ENCODE measurements at places on chromosomes 1 and 21.

DNA sequence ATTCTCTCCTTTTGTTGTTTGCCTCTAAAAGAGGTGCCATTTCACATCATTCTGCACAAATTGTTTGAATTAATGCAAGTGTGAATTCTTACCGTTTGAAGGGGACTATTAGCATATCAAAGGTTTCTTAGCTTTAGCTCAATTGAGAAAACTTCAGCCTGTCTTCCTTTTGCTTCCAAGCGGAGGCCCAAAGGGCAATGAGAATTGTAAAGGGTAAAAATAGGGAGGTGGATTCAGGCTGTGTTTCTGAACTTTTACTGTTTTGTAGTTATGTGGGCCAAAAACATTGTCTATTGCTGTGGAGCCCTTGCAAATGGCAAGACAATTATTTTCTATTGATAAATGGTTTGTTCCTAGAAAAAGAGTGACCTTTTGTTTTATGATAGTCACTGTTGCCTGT, 3.6 kb downstream of the ADGRL2 start:
- peak; percentile 76 for DNase-seq

- no peak for DNase-seq
These were observed 206.0 kb downstream of the SETD4 start for GRCh38 chr21:35854281-35854680.

DNA sequence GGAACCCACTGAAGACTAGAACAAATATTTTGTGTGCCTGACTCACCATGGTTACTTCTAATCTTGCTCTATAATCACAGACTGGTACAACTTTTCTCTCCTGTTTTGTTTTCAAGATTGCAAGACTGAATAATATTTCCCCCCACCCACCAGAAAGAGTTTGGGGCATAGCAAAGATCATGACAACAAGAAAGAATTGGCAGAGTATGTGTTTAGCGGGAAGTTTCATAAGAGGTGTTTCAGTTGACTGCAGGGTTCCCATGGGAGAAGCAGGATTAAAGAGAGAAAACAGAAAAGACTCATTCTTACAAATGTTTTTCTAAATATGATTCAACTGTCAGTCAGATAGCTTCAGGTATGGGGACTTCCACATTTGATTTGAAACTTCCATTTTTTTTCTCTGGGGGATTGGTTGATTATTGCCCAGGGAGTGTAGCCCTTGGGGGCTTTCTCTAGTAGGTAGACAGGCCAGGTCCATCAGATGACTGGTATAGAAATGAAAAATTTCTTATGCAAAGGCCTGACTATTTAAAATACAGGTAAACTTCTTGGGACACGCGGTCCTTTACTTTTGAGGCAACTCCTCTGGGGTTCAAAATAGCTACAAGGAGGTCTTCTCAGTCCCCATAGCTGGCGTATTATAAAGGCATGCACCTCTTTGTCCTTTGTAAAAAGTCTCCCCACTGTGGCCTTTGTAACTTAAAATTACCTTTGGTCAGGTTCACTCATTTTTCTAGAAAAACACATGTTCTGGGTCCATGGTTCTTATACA, 13.9 kb downstream of the OR14I1 start:
- no peak for DNase-seq

GRCh38 chr1:40477678-40478053, 576 bp downstream of the ZFP69 start:
- no peak for DNase-seq

DNA sequence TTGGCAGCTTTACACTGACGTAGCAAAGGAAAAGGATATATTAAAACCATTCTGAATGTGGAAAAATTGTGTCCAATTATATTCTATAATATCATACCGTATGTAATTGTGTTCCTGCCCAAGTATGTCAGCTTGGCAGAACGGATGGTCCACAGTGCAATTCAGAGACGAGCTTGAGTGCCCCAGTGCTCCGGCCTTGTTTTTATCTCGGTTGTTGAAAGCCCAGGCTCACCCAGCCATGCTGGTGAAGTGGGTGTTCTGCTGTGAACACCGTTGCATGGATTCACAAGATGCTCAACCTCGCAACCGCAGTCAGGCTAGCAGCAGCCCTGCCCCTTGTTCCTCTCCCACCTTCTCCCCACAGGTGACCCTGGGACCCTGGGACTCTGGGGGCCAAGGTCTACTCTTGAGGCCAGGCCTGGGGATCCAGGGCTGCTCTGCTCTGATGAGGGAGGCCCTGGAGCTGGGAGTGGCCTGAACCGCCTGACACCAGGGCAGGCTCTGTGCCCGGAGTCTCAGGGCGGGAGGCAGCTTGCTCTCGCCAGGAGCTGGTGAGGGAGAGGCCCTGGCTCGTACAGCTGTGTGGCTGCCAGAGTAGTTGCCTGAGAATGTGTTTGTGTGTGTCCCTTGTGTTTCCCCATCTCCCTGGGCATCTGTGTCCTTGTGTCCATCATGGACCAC, 11.2 kb downstream of the PTPRF start:
- no peak for DNase-seq

- no peak for DNase-seq
These were observed 8.1 kb downstream of the MIS18A start for GRCh38 chr21:32270748-32271147.

- DNase-seq: no peak
These were observed 39.7 kb upstream of the RUNX3 start for GRCh38 chr1:24969596-24970398.

DNA sequence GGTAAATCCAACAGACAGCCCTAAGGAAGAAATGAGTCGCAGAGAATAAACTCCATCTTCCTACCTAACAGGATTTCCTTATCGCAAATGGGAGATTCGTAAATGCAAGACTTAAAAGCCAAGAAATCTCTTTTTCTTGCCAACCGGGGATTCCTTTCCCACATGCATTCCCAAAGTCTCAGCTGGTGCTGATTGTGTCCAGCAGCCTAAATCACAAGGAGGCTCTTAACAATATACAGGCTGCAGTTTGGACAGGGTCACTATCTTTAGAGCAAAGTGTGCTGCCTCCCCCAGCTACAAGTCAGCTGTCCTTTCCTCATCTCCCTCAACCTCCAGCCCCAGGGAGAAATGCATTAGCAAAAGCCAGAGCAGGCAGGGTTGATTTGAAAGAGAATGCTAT, 189.8 kb upstream of the PLXNA2 start:
- no peak for DNase-seq

DNA sequence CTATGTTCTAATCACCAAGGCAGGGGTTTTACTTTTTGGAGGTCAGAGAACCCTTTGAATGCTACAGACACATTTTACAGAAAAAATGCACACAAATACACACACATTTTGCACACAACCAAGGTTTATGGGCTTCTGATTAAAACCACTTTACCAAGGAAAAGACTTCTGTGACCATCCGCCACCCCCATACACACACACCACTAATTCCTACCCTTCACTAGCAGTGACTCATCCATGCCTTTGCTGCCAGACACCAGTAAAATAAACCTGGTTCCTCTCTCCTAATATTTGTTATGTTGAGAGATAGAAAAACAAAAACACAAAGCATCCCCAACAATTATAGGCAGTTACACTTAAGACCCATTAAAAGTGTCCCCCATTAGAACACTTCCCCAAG, 12.9 kb downstream of the PIGM start:
- DNase-seq: no peak

GRCh38 chr1:48592330-48592729, 120.3 kb upstream of the SPATA6 start:
- DNase-seq: no peak

DNA sequence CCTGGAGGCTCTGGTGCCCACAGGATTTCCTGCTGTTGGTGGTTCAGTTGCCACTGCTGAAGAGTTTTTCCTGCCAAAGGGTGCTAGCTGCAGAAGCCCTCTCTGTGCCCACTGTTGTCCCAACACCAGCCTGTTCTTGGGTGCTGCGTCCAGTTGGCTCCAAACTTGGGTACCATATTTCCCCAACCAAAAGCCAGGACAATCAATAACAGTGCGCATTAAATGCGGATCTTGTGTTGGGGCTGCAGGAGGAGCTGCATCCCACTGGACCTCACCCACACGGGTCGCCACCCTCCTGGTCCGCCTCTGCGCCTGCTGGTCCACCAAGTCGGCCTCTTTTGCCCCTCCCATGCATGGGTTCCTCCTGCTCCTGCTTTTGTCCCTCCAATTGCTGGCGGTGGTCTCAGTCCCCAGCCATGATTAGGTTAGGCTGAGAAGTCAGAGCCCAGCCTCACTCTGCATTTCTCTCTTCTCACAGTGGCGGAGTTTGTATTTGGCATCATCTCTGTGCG, 9.8 kb downstream of the ABCG1 start:
- DNase-seq: no peak

DNA sequence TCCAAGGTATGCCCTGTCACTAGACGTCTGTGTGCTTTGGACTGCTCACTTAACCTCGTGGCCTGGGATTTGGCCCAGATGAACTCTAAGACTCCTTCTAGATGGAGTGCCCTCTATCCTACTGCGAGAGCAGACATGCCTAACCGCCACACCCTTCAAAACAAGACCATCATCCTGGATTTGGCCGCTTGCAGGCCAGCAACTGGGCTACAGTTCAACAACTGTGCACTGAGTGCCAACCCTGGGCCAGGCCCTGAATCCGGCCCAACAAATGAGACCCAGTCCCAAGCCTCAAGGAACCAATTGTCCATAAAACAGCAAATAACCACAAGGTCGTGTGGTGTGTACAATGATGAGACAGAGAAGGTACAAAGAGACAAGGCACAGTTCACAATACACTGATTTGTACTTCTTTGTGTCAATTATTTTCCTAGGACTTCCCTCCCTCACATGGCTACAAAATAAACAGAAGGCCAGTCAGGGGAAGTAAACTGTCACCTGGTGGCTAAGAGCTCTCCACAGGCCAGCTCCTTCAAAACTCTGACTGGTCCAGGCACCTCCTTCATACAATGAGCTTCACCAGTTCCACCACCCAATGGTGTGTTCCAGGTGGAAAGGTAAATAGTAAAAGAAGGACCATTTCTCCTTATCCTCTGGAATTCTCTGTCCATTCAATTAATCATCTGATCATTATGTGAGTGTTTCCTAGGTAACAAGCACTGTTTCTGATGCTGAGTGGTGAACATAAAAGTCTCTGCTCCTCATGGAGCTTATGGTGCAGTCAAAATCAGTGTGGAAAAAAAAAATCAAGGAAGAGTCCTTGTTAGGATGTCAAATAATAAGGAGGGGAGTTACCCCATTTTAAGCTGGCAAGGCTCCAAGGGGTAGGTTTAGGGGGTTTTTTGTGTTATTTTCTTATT, 60.4 kb downstream of the CAPZB start:
- DNase-seq: no peak

GRCh38 chr1:66315671-66316070, 218.3 kb upstream of the SGIP1 start:
- DNase-seq: no peak

GRCh38 chr1:180424848-180425457, 77.4 kb downstream of the ACBD6 start:
- no peak for DNase-seq

GRCh38 chr1:33815061-33815460, 48.8 kb upstream of the HMGB4 start:
- no peak for DNase-seq

DNA sequence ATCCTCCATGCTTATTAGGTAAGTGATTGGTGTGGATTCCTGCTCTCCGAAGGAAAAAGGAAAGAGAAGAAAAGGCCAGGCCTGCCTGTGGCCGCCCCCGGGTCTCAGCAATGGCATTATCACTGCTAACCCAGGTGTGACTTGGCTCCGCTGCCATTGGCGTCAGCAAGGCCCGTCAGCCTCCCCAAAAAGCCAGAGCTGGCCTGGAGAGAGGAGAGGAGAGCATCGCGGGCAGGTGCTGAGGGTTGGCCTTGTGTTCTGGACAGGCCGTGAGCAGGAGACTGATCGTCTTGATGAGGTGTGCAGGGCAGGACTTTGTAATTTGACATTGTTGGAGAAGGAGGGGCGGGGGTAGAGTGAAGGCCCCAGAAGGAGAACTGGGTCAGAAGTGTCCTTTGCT, 186.4 kb downstream of the CAMTA1 start:
- no peak for DNase-seq

DNA sequence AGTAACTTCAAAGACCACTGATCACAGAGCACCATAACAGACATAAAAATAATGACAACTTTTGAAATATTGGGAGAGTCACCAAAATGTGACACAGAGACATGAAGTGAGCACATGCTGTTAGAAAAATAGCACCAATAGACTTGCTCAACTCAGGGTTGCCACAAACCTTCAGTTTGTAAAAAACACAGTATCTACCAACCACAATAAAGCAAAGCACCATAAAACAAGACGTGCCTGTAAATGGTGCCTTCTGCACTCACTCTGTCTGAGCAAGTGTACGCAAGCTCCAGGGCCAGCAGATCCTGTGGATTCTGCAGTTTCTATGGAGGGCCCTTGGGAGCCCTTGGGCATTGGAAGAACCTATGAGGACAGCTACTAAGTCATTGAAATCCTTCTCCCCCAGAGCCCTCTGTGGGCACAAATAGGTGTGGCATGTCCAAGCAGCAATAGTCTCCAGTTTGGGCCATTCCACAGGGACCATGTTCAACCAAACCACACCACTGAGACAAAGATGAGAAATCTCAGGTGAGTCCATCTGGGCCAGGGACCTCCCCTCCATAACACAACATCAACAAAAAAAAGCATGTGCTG, 116.9 kb upstream of the RAB4A start:
- no peak for DNase-seq

DNA sequence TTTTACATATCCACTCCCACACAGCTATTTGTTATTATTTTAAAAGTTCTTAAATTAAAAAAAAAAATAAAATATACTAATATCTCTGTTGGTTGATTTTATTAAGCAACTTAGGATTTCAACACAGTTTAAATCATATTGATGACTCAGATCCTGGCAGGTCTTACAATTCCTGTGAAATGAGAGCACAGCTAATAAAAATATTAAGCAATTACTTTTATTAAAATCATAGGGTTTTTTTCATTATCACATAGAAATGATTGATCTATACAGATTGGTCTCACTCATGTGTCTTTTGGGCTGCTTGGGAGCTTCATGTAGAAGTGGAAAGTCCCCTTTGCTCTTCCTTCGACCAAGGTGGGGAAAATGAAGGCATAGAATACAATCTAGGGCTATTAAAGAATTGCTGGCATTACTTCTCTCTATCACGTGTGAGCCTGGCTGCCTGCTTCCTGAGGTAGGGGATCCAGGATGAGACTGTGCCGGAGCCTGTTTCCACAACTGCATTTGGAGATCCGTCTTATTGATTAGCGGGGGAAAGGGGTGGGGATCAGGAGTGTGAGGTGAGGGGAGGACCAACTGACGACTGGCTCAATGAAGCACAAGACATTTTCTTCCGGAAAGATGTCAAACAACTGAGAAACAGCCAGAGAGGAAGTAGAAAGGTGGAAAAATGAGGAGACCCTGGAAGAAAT, 858.0 kb downstream of the USP25 start:
- DNase-seq: peak; percentile 20

DNA sequence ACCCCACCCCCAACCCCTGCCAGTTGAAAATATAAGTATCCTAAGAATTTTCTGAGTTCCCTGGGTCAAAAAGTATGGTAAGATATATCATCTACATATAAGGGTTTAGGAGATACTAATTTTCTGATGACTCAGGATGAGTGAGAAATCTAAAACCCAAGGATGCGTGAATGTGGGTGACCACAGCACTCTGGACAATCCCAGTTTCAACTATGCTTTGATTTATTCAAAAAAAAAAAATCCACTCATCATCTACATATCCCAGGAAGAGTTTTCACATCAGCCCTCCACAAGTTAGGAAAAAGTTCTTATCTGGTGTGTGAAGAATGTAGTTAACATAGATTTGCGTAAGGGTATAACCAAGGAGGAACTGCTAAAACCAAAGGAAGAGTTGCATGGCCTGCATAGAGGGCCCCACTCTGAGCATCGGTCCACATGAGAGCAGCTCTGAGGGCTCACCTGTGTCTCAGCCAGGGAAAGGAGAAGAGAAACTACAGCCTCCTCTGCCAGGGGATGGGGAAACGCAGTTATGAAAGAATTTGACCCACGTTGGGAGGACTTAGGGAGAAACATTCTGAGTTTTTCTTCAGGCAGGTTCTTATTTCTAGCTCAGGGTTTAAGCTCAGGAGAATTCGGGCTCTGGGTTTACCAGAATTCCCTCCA, 18.8 kb downstream of the LAMB3 start:
- no peak for DNase-seq
